CD4-positive, alpha-beta T cell treated with Interleukin-4 for 4 hours (primary cell): ENCODE measurements at places on chromosomes 3 and 15.

DNA sequence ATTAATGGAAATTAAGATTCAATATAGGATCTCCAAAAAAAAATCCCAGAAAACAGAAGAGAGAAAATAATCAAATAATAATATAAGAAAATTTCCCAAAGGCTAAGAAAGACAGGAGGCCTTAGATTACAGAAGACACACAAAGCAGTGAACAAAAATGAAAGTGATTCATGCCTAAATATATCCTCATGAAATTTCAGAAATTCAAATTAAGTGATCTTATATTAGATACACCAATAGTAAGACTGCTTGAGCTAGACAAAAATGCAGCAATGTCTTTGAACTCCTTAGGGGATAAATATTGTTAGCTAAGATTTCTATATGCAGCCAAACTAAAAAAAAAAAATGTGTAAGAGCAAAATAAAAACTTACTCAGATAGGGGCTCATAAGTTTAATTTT, 44.6 kb upstream of the ARPP21 start:
- no peak for DNase-seq

- peak; percentile 43 for DNase-seq
These were observed 216.3 kb downstream of the RPLP1 start for GRCh38 chr15:69668963-69669362.

DNA sequence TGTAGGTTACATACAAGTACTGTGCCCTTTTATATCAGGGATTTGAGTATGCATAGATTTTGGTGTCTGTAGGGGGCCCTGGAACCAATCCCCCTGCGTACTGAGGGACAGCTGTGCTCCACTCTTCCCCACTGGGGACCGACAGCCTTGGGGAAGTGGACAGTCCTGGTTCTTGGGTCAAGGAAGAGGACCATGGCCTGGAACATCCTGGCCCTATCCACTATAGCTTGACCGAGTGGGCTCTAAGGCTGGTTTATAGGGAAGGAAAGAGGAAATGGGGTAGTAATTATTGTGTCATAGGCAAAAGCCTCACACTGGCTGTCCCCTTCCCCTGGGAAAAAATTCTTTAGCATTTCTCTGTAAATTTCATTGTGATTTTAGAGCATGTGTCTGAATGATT, 49.5 kb downstream of the CRTC3 start:
- no peak for DNase-seq

GRCh38 chr15:74635228-74635627, 19.6 kb downstream of the CLK3 start:
- peak; percentile 77 for DNase-seq

- DNase-seq, result no peak
These were observed 4.5 kb downstream of the PROK2 start for GRCh38 chr3:71780430-71780829.
